ENCODE measurements at places on chromosomes 5 and 9.

- DNase-seq = no peak
Measured at GRCh38 chr9:130794923-130795495, 40.0 kb upstream of the ABL1 start.

GRCh38 chr5:116419258-116419657, 155.4 kb downstream of the SEMA6A start:
- no peak for DNase-seq

DNA sequence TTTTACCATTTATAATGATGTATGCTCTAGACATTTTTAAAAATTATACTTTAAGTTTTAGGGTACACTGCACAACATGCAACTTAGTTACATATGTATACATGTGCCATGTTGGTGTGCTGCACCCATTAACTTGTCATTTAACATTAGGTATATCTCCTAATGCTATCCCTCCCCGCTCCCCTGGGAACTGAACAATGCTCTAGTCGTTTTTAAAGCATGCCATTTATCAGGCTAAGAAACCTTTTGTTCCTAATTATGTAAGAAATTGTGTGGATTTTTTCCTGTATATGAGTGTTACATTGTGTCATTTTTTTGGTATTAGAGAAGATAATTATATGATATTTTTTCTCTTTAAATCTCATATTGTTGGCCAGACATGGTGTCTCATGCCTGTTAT, 72.8 kb upstream of the SGCD start:
- DNase-seq = no peak

- no peak for DNase-seq
Measured at GRCh38 chr9:14271093-14271673, 42.8 kb downstream of the NFIB start.

GRCh38 chr5:106860398-106861044, 810.2 kb downstream of the EFNA5 start:
- DNase-seq = no peak

DNA sequence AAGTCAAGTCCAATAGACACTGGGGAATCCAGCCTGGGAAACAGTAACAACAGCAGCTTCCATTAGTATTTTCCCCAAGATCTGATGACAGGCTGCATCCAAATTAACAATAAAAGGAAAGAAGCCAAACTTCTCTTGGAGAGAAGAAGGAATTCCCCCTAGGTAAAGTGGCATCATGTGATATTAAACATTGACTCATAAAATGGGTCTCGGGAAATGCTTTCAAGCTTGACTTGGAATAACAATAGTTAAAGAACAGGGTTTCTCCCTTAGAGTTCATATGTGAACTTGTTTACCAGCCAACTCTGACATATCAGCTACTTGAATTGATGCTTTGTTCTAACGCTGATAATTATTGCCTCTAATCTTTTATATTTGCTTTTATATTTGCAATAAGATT, 45.4 kb downstream of the ENTREP1 start:
- DNase-seq = no peak

- DNase-seq = no peak
Measured at GRCh38 chr5:41817625-41818301, 52.5 kb downstream of the OXCT1 start.

DNA sequence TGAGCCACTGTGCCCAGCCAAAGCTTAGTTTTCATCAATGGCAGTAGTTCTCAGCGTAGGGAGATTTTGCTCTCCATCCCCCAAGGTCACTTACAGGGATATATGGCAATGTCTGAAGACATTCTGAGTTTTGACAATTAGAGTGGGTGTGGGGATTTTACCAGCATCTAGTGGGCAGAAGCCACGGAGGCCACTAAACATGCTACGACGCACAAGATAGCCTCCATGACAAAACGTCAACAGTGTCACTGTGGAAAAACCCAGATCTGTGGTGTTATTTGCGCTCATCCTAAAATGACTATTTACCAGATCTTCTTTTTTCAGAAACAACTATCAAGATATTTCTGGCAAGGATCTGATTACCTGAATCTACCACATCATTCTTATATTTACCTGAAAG, 68.2 kb downstream of the CDC14B start:
- DNase-seq = no peak

DNA sequence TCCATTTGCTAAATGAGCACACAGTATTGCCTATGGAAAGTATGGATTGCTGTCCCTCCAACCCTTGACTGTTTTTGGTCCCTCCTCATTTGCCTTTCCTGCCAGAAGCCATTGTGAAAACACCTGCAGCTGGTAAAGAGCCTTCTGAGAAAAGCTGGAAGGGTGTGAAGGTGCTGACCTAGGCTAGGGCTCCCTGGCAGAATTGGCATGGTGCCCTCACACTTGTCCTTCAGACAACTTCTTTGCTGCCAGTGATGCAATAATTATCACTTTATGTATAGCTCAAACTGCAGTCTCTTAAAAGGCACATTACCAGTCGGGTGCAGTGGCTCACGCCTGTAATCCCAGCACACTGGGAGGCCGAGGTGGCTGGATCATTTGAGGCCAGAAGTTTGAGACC, 4.2 kb downstream of the TXNDC15 start:
- DNase-seq = no peak

- DNase-seq = no peak
Measured at GRCh38 chr9:3628239-3628638, 102.4 kb upstream of the RFX3 start.

DNA sequence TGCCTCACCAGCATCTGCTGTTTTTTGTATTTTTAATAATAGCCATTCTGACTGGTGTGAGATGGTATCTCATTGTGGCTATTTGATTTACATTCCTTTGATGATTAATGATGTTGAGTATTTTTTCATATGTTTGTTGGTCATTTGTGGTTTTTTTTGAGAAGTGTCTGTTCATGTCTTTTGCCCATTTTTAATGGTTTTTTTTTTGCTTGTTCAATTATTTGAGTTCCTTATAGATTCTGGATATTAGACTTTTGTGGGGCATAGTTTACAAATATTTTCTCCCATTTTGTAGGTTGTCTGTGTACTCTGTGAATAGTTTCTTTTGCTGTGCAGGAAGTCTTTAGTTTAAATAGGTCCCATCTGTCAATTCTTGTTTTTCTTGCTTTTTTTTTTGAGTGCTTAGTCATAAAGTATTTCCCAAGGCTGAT, 148.1 kb downstream of the NPR3 start:
- no peak for DNase-seq

DNA sequence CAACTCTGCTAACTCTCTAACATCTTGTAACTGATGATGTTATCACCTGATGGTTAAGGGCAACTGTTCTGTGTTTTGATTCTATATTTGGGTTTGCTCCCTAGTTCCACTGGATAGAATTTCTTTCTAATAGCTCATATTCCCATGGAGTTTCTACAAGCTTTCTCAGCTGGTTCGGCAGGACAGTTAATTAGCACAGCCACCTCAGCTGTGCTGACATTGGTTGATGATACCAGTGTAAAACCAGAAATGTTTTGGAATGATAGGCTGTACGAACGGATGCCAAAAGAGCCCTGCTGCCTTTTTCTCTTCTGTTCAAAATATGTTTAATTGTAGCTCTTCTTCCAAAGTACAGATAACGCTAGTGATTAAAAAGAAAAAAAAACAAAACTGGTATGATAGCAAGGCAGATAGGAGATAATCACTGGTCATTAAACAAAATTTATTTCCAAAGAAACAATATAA, 440.5 kb upstream of the ZNF608 start:
- DNase-seq = no peak

DNA sequence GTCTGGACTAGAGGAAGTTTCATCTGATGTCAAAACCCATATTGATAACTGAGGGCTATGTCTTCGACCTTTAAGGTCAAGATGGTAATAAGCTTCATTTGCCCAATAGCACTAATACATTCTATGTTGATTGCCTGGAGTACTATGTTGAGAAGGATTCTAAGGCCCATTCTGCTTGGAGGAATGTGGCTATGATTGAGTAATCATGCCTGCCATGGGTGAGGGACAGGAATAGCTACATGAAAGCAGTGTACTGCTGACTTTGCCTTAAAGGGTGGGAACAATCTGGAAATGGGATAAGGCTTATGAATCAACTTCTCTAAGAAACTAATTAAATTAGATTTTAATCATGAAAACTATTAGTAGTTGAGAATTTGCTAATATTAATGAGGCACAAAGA, 13.6 kb downstream of the NNT start:
- DNase-seq = no peak

DNA sequence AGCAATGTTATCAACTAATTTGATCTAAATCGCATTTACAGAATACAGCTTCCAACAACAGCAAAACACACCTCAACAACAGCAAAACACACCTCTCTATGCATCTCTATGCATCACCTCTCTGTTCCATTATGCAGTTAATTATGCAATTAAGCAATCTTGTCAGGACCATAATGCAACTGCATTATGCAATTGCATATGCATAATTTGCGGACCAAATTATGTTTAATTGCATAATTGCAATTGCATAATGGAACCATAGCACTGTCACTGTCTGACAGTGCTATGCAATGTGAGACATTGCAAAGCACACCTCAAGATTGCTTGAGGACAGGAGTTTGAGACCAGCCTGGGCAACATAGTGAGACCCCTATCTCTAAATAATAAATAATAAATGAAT, 80.4 kb upstream of the PRSS3 start:
- no peak for DNase-seq

- DNase-seq = no peak
Measured at GRCh38 chr5:95779611-95780010, 42.9 kb downstream of the GLRX start.

DNA sequence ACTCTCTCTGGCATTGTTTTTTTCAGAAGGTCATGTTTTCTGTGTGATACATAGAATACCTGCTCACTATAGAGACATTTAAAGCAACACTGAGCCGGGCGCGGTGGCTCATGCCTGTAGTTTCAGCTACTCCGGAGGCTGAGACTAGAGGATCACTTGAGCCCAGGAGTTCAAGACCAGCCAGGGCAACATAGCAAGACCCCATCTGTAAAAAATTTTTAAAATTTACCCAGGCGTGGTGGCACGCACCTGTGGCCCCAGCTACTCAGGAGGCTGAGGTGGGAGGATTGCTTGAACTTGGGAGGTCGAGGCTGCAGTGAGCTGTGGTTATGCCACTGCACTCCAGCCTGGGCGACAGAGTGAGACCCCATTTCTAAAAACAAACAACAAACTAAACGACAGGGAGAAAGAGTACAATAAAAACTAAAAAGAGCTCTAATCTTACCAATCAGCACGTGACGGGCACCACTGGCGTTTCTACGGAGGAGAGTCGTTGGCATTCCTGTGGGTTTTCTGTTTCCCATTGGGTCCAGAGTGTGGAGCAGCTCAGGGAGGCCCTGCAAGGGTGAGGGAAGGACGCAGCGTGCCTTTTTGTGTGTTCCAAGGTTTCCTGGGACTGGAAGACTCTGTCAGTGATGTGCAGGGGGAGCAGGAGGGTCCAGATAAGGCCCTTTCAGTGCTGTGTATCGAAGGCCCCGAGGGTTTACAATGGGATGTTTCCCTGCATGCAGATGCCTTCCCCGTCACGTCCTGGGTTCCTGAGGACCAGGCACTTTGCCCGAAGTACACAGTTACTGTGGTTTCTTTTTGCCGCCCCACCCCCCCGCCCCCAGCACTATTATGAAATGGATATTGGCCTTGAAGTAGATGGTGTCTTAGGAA, 7.2 kb upstream of the RNU6ATAC start:
- DNase-seq = no peak

DNA sequence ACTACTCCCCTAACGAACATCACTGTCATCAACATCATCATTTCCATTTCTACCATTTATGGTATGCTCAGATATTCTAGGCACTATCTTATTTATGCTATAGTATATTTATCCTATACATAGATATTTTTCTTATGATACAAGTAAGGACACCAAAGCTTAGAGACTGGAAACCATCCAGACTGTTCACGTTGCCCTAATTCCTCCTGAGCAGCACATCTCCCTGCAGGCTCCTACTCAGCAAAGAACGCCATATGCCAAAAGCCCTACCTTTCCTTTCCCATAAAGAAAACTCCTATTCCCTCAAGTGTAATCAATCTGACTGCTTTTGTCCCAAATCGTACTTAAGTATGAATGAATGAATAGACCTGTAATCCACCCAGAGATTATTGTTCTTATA, 247.0 kb downstream of the PRELID2 start:
- no peak for DNase-seq

- DNase-seq = no peak
Measured at GRCh38 chr5:95850391-95850894, 27.9 kb upstream of the GLRX start.

DNA sequence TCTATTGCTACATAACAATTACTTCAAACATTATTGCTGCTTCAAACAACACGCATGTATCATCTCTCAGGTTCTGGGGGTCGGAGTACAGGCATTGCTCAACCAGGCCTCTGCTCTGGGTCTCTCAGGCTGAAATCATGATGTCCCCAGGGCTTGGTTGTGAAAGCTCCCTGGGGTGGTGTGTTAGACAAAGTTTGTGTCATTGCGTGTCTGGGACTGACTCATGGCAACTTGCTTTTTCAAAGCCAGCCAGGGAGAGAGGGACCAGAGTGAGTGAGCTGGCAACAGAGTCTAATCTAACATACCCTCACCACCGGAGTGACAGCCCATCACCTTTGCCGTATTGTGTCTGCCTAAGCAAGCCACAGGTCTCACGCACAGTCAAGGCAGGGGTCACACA, 259.2 kb upstream of the NFIL3 start:
- DNase-seq = no peak

DNA sequence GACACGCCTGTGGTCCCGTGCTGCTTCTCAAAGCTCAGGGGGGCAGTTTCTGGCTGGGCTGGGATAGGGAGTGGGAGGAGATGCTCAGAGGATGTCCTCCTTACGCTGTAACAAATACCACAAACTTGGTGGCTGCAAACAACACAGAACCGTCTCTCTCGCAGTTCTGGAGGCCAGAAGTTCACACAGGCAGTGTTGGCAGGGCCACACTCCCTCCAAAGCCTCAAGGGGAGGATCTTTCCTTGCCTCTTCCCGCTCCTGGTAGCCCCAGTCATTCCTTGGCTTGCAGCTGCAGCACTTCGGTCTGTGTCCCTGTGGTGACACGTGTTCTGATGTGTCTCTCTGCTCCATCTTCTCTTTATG, 10.4 kb upstream of the ORM1 start:
- no peak for DNase-seq

- DNase-seq = no peak
Measured at GRCh38 chr5:144531188-144531587, 360.5 kb downstream of the KCTD16 start.

- no peak for DNase-seq
Measured at GRCh38 chr9:78214492-78214891, 21.4 kb upstream of the CEP78 start.

GRCh38 chr9:126979461-126979860, 64.9 kb downstream of the RALGPS1 start:
- no peak for DNase-seq

- DNase-seq = no peak
Measured at GRCh38 chr9:16752601-16753000, 117.9 kb downstream of the BNC2 start.

- DNase-seq = peak; percentile 81
Measured at GRCh38 chr9:33813712-33814641, 3.0 kb upstream of the UBE2R2 start.

- no peak for DNase-seq
Measured at GRCh38 chr5:15014809-15015208, 143.2 kb upstream of the ANKH start.

GRCh38 chr5:139839232-139839815, 43.7 kb downstream of the PSD2 start:
- DNase-seq = no peak

- no peak for DNase-seq
Measured at GRCh38 chr9:37920471-37921167, 16.7 kb upstream of the SLC25A51 start.
